Astrocyte of the spinal cord (primary cell): ENCODE measurements at places on chromosomes 1 and 21.
A peak's percentile ranks its signal among the peaks of the same experiment; 100 is the strongest.

- no peak for DNase-seq
These were observed 74.3 kb upstream of the PAX7 start for GRCh38 chr1:18556364-18556763.

DNA sequence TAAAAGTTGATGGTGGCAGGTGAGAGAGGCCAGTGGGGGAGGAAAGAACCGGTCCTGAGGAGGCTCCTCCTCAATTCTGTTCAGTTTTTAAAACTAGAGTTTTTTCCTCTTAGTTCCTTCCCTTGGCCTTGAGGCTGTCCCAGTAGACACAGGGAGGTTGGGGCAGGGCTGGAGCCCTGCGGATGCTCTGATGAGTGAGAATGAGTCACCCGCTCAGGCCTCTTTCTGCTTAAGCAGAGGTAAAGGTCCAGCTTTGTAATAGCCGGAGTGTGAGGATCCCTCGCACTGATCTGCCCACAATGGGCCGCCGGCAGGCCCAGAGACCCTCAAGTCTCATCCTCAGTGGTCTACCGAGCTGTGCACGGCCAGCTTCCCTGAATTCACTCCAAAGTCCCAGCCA, 49.6 kb upstream of the IRF2BP2 start:
- DNase-seq = peak; percentile 87

DNA sequence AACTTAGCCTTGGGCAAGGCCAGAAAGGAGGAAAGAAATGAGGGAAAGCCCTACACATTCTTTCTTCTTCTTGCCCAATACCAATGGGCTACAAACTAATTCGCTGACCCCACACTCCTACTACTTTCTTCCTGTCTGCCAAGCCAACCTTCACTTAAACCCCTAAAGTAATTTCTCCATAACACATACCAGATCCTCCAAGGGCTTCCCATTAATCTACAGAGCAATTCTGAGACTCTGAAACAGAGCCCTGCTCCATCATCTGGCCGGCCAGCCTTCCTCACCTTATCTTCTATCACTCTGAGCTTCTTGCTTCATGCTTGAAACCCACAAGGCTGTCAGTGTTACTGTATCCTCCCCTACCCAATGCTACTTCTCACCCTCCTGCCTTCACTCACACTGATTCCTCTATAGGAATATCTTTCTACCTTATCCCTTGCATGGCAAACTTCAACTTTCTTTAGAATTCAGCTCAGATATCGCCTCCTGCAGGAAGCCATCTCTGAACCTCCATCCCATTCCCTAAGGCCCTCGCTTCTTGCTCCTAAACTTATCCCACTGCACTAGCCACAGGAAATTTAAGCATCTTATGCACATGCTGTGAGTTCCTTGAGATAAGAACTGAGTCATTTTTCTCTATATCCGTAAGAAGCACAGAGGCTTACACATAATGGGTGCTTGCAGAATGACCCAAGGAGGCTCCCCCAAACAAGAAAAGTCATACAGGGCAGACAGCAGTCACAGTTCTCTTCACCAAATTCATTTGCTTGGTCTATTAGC, 81.9 kb downstream of the JAK1 start:
- peak; percentile 43 for DNase-seq

- peak; percentile 73 for DNase-seq
These were observed 111.7 kb downstream of the DISP1 start for GRCh38 chr1:222926566-222926965.

- peak; percentile 38 for DNase-seq
These were observed 79.6 kb downstream of the ST3GAL3 start for GRCh38 chr1:43786960-43787359.

GRCh38 chr1:28800324-28800723, 11.6 kb upstream of the OPRD1 start:
- DNase-seq = no peak

- DNase-seq = peak; percentile 19
These were observed 522.9 kb downstream of the LRRIQ3 start for GRCh38 chr1:73674945-73675561.

DNA sequence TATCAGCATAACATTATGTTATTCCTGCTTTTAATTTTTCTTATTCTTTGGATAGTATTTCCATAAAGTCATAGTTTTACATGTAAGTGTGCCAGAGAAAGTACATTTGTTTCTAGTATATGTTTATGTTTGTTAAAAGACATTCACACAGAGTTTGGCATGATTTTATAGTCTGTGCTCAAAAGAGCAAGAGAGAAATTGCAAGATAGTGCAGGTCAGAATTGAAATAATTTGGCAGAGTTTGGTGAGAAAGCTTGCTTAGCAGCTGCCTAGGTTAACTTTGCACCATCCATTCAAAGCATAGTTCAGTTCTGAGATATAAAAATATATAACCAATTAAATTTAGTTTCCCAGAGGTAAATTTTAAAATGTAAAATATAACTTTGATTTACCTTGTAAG, 17.0 kb downstream of the NEK7 start:
- no peak for DNase-seq

DNA sequence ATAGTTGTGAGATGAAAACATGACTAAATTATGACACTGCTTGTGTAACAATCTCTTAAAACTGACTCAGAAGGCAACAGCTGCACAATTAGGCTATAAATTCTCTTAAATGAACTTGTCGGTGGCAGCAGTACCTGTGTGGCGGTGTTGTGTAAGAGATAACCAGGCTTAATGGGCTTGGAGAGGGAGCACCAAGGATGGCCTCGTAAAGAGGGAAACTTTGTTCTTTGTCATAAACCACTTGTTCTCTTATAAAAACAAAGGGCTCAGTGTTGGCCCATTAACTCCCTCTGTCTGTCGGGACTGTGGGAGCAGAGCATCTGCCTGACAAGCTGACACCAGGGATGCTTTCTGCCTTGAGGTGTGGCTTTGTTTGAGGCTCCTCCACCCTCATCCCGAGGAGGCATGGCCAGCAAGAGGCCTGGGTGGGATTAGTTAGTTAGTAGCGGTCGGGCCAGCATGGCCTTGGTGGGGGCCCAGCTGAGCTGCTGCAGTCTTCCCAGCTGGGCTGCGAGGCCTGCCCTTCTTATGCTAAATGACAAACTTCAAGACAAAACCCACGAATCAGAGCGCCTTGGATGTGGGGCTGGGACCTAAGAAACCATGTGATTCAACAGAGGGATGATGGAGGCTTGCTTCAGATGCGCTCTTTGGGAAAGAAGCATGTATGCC, 171.4 kb downstream of the CAMTA1 start:
- no peak for DNase-seq

GRCh38 chr1:59323879-59324278, 27.0 kb downstream of the FGGY start:
- DNase-seq = no peak

DNA sequence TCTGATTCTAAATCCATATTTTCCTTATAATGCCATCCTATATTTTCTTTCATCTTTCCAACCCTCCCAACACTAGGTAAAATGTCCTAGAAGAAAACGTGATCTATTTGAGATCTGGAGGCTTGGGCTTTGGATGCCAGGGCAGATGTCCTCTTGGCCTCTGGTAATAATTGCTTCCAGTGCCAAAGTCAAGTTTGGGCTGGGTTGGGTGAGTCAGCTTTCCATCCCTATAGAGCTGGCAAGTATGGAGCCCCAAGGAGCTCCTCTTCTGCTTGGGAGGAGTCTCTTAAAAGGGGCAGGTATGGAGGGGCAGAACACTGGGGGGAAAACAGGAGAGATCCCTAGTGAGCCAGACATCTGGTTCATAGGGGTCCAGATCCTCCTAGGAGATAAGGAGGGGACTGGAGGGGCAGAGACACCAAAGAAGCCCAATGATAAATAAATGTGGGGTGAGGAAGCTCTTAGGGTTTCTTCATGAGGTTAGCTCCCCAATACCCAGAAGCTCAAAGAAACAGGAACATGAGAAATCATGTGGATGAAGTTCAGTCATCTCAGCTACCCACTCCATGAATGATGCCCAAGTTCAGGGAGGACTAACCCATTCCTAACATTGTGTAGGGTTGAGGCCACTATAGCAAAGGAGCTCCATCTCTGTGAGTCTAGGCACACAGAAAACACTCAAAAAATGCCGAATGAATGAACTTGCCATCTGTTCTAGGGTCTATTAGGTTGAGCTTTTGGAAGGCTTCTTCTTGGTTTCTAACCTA, 3.5 kb downstream of the C1orf116 start:
- DNase-seq = no peak

- no peak for DNase-seq
These were observed 25.1 kb upstream of the LSS start for GRCh38 chr21:46253610-46254124.

- DNase-seq = peak; percentile 44
These were observed 495 bp upstream of the NTRK1 start for GRCh38 chr1:156860113-156860627.

DNA sequence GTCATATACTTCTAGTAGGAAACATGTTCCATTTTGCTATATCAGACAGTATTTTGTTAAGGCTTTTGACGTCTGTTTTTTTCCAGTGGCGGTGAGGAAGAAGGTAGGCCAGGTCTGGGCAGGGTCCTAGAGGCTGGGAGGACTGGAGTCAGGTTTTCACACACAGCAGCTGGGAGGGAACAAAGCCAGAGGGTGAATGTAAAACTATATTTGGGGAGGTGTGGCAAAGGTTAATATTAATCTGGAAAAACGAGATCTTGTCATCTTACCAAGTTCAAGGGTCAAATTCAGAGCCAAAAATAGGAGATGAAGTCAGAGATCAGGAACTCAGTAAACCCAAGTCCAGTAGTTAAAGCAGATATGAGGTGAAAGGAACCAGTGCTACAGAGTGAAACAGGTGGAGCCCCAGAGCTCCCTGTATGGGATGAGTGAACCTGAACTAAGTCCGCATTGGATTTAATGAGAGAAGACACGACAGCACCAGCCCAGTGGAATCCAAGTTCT, 10.7 kb upstream of the OTUD7B start:
- no peak for DNase-seq

DNA sequence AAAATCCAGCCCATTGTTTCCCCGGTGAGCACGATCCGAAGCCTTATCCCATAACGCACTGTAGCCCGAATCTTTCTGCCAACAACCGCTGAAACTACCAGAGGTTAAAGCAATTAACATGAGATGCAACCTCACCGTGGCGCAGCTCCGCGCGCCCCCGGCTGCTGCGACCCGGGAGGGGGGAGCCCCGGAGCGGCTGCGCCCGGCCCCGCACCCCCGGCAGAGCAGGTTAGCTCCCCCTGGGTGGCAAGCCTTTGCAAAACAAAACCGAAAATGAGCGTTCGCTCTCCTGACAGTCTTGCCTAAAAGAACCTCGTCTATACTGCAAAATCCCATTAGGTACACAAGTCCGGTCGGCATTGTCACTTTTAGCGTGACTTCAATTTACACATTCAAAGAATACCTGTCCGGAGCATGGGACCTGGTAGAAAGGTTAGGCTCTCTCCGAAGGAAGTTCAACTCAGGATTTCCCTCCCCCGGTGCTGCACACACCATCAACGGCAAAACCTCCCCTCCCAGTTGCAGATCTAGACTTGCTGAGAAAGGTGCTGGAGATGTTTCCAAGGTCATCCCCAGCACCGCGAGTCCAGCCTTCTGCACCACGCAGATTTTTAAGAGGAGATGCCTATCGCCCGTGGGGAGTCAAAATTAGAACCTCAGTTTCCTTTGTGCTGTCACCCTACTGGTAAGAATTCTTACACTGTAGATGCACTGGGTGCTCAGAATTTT, 107.5 kb downstream of the ZNF281 start:
- DNase-seq = peak; percentile 21

DNA sequence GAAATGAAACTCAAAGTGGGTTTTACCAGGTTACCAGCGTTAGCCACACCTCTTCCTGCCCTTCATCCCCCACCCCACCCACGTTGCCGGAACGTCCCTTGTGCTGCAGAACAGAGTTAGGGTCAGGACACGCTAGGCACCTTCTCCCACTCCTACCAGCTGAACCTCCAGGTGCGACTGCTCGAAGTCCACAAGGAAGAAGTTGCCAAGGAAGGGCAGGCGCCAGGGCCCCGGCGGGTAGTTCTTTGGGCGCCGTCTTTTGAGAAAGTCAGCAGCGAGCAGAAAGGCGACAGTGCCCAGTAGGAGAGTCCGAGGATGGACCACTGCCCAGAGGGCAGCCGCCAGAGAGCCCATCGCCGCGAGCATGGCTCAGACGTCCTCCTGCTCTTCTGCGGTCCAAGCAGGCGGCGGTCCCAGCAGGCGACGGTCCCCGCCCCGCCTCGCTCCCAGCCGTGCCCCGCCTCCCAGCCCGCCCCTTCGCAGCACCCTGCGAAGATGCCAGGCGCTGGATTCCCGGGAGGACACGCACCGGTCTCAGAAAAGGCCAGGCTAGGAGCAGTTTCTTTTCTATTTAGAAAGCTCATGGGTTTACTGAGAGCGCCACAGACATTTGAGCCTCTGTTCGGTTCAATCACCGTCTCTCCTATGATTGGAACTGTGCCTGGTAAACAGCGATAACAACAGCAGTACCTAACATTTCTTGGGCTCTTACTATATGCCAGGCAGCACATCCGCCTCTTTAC, at the start of gene CYP2J2:
CYP2J2 (minus strand) TSS at position 393 of the 743 bp plus-strand sequence; CDS start at position 366, 27 bp downstream.
- peak; percentile 23 for DNase-seq

DNA sequence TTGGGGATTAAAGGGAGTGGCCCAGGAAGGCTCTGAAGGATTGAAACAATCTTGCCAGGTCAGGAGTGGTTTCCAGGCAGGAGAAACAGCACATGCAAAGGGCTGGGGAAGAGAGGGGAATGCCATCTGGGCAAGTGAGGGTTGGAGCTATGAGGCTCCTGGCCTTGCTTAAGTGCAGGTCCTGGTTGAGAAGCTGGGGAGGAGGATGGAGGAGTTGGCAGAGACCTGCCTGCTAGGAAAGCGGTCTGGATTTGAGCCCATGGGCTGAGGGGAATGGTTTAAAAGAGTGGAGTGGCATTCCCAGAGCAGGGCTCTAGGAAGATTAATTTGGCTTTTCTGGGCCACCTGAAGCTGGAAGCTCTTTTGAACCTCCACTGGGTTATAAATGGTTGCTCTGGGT, 9.2 kb downstream of the IGSF21 start:
- no peak for DNase-seq

DNA sequence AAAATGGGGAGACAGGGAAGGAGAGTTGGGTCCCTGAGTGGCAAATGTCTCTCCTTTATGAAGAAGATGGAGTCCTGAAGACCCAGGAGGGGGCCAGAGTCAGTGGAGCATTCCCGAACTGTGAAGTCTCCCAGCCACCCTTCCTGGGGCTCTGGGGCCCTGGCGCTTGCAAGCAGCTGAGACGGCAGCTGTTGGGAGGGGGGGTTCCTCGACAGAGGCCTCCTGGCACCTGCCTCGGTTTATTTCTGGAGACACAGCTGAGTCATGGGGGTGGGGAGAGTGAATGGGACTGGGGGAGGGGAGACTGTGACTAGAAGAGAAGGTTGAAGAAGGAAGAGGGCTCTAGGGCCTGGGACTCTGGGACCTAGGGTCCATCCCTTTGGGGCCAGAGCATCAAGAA, 14.0 kb downstream of the NES start:
- peak; percentile 69 for DNase-seq

GRCh38 chr1:6803357-6803756, 18.1 kb downstream of the CAMTA1 start:
- no peak for DNase-seq

GRCh38 chr1:117216718-117217117, 6.0 kb upstream of the VTCN1 start:
- no peak for DNase-seq

DNA sequence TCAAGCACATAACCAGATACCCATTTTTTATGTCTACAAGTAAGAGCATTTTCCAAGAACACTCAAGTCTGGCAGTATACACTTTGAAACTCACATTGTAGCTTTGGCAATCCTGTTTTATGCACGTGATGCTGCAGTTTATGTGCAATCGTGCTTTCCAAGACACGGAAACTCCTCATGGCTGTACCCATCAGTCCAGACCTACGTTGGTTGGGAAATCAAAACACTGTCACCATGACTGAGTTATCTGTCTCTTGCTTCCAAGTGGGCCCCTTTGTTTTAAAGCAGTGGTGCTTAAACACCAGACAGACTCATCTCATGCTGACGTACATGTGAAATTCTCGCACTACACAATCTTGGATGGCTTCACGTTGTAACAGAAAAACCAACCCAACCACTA, 192.8 kb downstream of the LTN1 start:
- no peak for DNase-seq

GRCh38 chr1:29230553-29231378, at the start of gene MECR:
Gene MECR, minus strand, starts transcription at chr1:29230934. Its CDS starts 28 bp downstream, at chr1:29230906.
- DNase-seq = peak; percentile 92
